Hypothalamus (tissue), 51 donors: ENCODE measurements at places on chromosomes 3 and 15.

- DNase-seq, result no peak
Measured at GRCh38 chr3:117184574-117184973, 475.0 kb downstream of the TUSC7 start.

DNA sequence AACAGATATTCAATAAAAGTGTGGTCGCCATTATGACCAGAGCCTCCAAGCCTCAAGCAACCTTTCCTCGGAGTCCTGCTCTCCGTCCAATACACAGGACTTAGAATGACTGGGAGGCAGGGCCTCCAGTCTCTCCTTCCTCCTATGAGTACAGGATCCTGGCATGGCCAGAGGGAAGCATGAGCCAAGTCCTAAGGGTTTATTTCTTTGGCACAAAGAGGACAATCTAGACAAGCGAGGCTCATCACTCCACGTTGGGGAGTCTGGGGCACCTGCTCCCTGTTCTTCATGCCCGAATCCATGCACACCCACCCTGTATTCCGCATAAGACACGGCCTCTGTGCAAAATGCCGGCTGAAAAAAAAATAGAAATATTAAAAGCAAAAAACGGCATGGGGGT lies 6.8 kb downstream of the PRRT3 start:
- DNase-seq, result no peak

DNA sequence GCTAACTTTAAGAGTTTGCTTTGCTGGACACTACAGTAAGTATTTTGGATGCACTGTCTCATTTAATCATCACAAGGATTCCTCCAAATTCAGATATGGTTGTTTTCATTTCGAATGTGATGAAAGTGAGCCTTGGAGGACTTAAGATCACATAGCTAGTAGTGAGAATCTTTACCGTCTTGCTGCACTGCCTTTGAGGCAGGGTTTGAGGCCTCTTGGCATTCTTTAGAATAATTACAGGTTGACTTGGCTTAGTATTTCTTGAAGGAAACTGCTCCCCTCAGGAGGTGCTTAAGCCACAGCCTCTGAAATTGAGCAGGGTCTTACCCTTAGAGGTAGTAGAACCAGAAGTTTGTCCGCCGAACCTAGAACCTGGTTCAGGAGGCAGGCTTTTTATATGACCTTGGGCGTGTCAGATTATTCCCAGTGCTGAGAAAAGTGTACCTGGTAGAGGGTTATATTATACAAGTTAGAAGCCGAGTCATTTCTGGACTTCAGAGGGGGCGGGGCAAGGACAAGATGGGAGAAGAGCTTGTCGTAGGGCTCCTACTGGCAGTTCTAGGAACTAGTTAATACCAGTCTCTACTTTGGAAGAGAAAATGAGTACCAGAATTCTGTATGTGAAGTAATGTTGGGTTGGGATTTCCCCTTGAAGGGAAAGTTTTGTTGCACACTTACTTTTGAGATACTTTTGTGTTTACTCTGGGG lies 1.1 kb downstream of the TFG start:
- no peak for DNase-seq

GRCh38 chr15:29135702-29136646 lies 133.6 kb downstream of the NSMCE3 start:
- no peak for DNase-seq

- no peak for DNase-seq
Measured at GRCh38 chr3:169391672-169392071, 271.8 kb downstream of the MECOM start.

GRCh38 chr3:27861046-27862036 lies 139.2 kb upstream of the EOMES start:
- no peak for DNase-seq

GRCh38 chr15:88838667-88839066 lies 35.4 kb downstream of the ACAN start:
- no peak for DNase-seq

- no peak for DNase-seq
Measured at GRCh38 chr15:39447346-39447745, 133.5 kb upstream of the THBS1 start.

DNA sequence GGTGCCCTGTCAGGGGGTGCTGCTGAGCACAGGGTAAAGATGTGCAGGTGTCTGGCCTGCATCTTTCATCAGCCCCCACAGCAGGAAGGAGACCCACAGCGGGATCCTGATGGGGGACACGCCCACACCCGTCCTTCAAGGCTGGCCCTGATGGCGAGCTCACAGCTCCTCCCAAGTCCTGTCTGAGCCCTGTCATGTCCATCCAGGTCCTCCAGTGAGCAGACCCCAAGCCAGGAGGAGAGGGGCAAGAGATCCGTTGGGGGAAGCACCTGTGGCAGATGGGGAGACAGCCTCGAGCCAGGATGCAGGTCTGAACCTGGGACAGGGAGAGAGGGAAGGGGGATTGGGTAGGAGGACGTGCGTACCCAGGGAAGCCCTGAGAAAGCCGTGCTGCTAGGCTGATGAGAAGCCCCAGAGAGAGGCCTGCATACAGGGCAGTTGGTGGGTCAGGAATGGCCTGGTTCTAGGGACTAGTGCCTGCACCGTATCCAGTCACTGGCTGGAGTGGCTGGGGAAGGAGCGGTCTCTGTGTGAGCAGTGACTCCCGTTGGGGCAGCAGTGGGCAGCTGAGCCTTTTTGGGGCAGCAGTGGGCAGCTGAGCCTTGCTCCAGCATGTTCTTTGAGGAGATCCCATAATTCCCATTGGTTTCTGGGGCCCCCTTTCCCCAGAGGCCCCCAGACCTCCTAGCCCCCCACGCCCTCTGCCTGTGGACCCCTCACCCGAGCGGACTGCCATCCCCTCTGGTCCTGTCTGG lies 133.3 kb upstream of the MEF2A start:
- DNase-seq, result no peak

DNA sequence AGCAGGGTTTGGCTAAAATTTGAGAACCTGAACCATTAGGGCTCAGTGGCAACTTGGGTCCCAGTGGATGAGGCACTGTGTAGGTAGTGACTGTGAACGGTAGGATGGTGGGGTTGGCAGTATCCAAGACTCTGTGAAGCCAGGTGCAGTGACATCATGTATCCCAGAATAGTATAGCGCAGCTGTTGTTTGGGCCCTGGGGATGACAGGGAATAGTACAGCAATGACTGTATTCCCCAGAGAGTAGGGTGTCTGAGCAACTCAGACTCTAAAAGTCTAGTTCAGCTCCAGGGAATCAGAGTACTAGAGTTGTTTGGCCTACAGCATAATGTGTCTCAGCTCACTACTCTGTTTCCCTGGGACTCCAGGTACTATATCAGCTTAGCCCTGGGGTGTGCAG lies 20.7 kb upstream of the PPP2R3A start:
- DNase-seq, result no peak

- DNase-seq, result no peak
Measured at GRCh38 chr3:95048564-95048963, 985.7 kb downstream of the NSUN3 start.

GRCh38 chr3:191425322-191425734 lies 35.6 kb upstream of the PYDC2 start:
- no peak for DNase-seq

DNA sequence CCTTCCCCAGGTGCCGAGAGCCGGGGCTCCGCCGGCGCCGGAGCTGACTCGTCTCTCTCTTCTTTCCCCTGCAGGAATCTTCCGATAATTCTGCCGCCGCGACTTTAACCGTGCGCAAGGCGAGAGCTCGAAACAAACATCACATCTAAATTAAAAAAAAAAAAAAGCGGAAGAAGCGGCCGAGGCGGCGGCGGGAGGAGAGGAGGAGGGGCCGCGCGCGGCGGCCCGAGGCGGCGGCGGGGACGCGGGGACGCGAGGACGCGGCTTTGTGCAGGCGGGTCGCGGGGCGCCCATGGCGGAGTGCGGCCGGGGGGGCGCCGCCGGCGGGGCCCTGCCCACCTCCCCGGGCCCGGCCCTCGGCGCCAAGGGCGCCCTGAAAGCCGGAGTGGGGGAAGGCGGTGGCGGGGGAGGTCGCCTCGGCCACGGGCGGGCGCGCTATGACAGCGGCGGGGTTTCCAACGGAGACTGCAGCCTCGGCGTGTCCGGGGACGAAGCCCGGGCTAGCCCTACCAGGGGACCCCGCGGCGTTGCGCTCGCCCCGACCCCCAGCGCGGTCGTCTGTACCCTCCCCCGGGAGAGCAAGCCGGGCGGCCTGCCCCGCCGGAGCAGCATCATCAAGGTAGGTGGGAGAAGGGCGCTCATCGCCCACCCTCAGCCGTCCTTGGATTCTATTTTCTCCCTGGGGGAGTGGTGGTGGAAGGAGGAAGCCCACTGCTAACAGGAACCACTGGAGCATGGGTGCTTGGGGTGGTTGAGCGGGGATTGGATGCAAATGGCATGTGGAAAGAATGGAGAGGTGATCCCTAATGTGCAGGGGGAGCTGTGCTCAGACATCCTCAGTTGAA lies at the start of gene PLCL2:
Gene PLCL2, plus strand, starts transcription at position 208 of the 845 bp plus-strand sequence. Its CDS starts 85 bp downstream, at position 293.
- no peak for DNase-seq

GRCh38 chr3:135106445-135106844 lies 311.4 kb downstream of the EPHB1 start:
- DNase-seq, result no peak

DNA sequence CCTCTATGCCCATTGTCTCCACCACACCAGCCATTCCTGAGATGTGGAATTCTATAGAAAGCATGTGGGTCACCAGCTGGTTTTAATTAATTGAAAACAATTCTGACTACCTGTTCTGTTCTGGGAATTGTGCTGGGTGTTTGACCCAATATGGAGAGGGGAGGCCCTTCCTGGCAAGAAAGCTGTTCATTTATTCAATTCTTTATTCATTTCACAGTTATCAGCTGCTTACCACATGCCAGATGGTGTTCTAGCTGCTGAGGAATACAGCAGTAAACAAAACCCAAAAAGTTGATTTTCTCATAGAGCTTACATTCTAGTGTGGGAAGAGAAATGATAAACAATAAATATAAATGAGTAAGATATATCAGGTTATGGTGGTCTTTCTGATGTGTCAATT lies 296.1 kb upstream of the RASGRP1 start:
- DNase-seq, result no peak

DNA sequence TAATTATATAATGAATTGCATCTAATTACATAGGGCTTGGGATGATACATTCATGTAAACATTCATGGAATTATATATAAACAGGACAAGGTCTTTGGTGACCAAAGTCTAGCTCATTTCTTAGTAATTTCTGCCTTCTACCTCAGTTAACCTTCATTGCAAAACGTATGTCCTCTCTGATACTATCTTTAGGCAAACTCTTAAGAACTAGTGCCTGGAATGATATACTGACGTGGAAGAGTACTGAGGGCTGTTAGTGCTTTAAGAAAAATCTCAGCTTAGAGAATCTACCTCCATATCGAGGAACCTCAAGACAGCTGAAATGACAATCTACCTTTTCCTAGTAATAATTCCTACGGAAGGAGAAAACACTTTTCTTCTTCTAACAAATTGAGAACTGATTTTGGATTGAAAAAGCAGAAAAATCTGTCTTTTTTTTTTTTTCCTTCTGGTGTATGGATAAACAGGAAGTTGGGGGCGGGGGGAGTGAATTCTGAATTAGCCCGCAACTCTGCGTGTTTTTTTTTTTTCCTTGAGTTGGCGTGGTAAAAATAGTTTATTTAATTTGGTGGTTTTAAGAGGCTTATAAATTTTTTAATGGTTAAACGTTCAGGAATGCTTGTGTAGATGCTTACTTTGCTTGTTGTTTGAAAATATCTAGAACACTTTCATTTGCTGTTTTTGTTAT lies 43.2 kb downstream of the RARB start:
- no peak for DNase-seq
